ENCODE measurements at places on chromosomes 2 and 18.
A peak's percentile ranks its signal among the peaks of the same experiment; 100 is the strongest.

DNA sequence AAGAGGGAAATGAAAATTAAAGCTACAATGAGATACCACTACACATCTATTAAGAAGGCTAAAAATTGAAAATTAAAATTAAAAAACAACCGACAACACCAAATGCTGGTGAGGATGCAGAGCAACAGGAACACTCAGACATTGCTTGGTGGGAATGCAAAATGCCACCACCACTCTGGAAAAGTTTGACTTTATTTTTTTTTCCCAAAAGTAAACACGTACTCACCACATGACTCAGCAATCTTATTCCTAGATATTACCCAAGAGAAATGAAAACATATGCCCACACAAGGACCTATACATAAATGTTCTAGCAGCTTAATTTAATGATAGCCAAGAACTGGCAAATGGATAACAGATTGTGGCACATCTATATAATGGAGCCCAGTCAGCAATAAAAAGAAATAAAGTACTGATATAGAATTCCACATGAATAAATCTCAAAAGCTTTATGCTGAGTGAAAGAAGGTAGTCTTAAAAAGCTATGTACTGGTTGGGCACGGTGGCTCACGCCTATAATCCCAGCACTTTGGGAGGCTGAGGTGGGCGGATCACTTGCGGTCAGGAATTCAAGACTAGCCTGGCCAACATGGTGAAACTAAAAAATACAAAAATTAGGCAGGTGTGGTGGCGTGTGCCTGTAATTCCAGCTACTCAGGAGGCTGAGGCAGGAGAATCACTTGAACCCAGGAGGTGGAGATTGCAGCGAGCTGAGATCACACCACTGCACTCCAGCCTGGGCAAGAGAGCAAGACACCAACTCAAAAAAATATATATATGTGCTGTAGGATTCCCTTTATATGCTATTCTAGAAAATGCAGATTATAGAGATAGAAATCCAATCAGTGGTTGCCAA, 4.2 kb upstream of the PROC start:
- H3K27ac ChIP-seq: no peak overlapping the region
- H3K36me3 ChIP-seq: no peaks in the 10 kb centered on the region
- peak; percentile 44 for DNase-seq
- H3K27me3 ChIP-seq: peaks cover 4% of the 10 kb centered on the region
- no peak overlapping the region for H3K4me3 ChIP-seq

- no peak overlapping the region for H3K4me3 ChIP-seq
- no peak overlapping the region for H3K27ac ChIP-seq
- H3K36me3 ChIP-seq: no peaks in the 10 kb centered on the region
- no peaks in the 10 kb centered on the region for H3K27me3 ChIP-seq
Measured at GRCh38 chr2:19649785-19650380, 251.9 kb downstream of the TTC32 start.

- peaks cover under 1% of the 10 kb centered on the region for H3K36me3 ChIP-seq
- no peaks in the 10 kb centered on the region for H3K27me3 ChIP-seq
- no peak overlapping the region for H3K27ac ChIP-seq
- DNase-seq: no peak
Measured at GRCh38 chr2:43387092-43388062, 161.0 kb upstream of the ZFP36L2 start.

GRCh38 chr2:1593371-1594122, 150.8 kb downstream of the PXDN start:
- no peaks in the 10 kb centered on the region for H3K36me3 ChIP-seq
- H3K27me3 ChIP-seq: peaks cover 2% of the 10 kb centered on the region
- no peak for DNase-seq

DNA sequence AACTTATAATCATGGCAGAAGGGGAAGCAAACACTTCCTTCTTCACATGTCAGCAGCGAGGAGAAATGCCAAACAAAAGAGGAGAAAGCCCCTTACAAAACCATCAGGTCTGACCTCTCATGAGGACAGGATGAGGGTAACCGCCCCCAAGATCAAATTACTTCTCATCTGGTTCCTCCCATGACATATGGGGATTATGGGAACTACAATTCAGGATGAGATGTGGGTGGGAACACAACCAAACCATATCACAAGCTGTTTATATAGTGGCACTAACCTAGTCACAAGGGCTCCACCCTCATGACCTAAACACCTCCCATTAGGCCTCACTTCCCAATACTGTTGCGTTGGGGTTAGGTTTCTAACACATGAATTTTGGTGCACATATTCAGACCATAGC, 110.0 kb downstream of the OSBPL6 start:
- no peaks in the 10 kb centered on the region for H3K27me3 ChIP-seq
- H3K27ac ChIP-seq: no peak overlapping the region
- H3K4me3 ChIP-seq: no peak overlapping the region
- H3K36me3 ChIP-seq: no peaks in the 10 kb centered on the region

- peaks cover 80% of the 10 kb centered on the region for H3K4me1 ChIP-seq
- H3K27ac ChIP-seq: no peak overlapping the region
- no peak for DNase-seq
- no peaks in the 10 kb centered on the region for H3K36me3 ChIP-seq
- H3K4me3 ChIP-seq: no peak overlapping the region
Measured at GRCh38 chr2:42960842-42961180, 168.4 kb upstream of the HAAO start.

GRCh38 chr2:239389414-239390329, 11.1 kb downstream of the HDAC4 start:
- no peak overlapping the region for H3K27ac ChIP-seq
- H3K4me3 ChIP-seq: no peak overlapping the region
- H3K4me1 ChIP-seq: no peaks in the 10 kb centered on the region
- H3K27me3 ChIP-seq: no peaks in the 10 kb centered on the region
- H3K36me3 ChIP-seq: peaks cover 29% of the 10 kb centered on the region

DNA sequence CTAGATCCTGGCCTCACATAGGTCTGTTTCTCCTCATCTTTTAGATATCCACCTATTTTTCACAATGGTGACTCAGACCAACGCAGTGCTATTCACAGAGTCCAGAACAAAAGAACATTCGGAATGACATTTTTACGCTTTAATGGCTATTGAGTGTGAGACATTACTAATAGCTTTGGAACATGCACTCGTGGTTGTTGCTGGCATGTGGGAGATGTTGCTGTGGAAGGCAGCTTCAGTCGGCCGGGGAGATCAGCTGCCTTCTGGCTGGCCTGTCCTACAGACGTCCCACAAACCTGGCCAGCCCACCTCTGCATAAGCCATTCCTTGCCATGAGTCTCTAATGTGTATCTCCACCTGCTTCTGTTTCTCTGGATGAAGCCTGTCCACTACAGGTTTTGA, 3.4 kb downstream of the MBP start:
- peaks cover 74% of the 10 kb centered on the region for H3K4me1 ChIP-seq
- H3K27ac ChIP-seq: peak overlapping the region; percentile 99
- no peaks in the 10 kb centered on the region for H3K27me3 ChIP-seq
- no peak overlapping the region for H3K4me3 ChIP-seq
- no peak for DNase-seq

DNA sequence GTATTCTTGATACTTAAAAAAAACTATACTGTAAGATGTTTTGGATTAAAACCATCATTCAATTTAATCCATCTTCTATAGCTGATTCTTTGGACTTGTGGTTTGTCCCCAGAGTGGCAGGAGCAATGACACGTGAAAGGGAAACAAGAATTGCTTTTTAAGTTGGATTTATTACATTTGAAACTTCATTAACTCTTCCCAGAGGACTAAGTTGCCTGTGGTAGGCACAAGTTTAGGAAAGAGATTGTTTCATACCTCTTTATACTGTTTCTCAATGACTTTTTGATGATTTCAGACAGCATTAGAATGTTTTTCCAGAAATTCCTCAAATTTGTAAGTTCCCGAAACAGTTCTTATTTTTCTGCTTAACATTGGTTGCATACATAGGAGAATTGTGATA, 41.3 kb downstream of the ACVR2A start:
- no peak for DNase-seq
- H3K4me1 ChIP-seq: no peaks in the 10 kb centered on the region
- H3K27me3 ChIP-seq: no peaks in the 10 kb centered on the region
- H3K36me3 ChIP-seq: no peaks in the 10 kb centered on the region
- H3K4me3 ChIP-seq: no peak overlapping the region

DNA sequence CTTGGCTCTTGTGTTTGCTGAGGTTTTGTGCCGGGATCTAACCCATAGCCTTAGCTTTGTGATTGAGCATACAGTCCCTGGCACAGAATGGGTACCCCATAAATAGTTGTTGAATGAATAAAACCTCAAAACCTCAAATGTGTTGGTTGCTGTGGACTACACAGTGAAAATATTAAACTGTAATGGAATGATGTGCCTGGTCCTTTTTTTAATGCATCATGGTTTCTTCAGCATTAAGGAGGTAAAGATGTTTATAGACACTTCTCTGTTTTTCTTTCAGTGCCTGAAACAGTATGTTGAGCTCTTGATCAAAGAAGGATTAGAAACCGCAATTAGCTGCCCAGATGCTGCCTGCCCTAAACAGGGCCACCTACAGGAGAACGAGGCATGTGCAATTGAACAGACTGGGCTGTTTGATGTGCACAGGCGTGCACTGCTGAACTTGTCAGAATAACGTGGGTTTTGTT, 97.0 kb downstream of the RNF144A start:
- DNase-seq: peak; percentile 45
- H3K4me1 ChIP-seq: peaks cover 18% of the 10 kb centered on the region
- no peak overlapping the region for H3K27ac ChIP-seq
- no peaks in the 10 kb centered on the region for H3K27me3 ChIP-seq

DNA sequence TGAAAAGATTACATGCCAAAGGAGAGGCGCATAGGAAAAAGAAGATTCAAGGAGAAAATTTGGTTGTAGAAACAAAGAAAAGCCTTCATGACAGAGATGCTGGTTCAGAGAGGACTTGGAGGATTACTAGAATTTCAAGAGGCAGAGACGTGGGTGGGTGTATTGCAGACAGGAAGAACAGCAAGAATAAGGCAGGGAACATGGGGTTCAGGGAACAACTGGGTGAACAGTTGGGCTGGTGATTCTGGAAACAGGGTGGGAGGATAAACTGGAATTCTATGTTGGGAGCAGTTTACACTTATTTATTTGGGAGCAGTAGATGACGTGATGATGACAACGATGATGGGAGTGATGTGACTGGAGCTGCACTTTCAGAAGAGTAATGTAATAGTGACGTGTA, 18.4 kb upstream of the GMCL1 start:
- H3K4me3 ChIP-seq: no peak overlapping the region
- no peaks in the 10 kb centered on the region for H3K27me3 ChIP-seq
- H3K4me1 ChIP-seq: no peaks in the 10 kb centered on the region
- H3K36me3 ChIP-seq: peaks cover 94% of the 10 kb centered on the region

- DNase-seq: no peak
- H3K27me3 ChIP-seq: no peaks in the 10 kb centered on the region
- no peak overlapping the region for H3K4me3 ChIP-seq
- no peaks in the 10 kb centered on the region for H3K36me3 ChIP-seq
- H3K27ac ChIP-seq: no peak overlapping the region
Measured at GRCh38 chr2:236754271-236754944, 184.8 kb downstream of the ACKR3 start.

- peak; percentile 39 for DNase-seq
- peaks cover 4% of the 10 kb centered on the region for H3K36me3 ChIP-seq
- H3K27ac ChIP-seq: no peak overlapping the region
- no peaks in the 10 kb centered on the region for H3K27me3 ChIP-seq
Measured at GRCh38 chr2:135948642-135949355, 36.6 kb downstream of the DARS1 start.

DNA sequence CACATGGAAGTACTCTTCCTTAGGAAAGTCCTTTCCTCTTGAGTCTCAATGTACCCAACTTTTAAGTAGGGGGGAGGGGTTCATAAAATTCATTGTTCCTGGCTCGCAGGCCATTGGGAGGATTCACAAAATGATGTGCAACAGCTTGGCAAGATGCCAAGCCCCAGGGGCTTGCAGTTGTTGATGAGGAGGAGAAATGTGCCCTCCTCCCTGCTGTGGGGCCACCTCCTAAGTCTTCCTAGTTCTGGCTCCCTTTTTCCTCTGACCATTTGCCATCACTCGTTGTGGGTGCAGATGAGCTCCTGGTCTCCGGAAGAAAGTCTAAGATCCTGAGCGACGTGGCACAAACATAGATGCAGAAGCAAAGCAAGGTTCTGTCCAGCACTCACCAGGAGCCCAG, 435.4 kb downstream of the EIPR1 start:
- no peak for DNase-seq
- no peak overlapping the region for H3K4me3 ChIP-seq
- H3K36me3 ChIP-seq: no peaks in the 10 kb centered on the region
- H3K27ac ChIP-seq: no peak overlapping the region
- no peaks in the 10 kb centered on the region for H3K4me1 ChIP-seq
- H3K27me3 ChIP-seq: no peaks in the 10 kb centered on the region

- no peaks in the 10 kb centered on the region for H3K27me3 ChIP-seq
- no peak overlapping the region for H3K27ac ChIP-seq
- H3K36me3 ChIP-seq: no peaks in the 10 kb centered on the region
- no peaks in the 10 kb centered on the region for H3K4me1 ChIP-seq
Measured at GRCh38 chr18:57951999-57952774, 91.8 kb upstream of the NEDD4L start.

GRCh38 chr2:63765117-63765516, 76.6 kb upstream of the UGP2 start:
- no peak overlapping the region for H3K4me3 ChIP-seq
- no peaks in the 10 kb centered on the region for H3K27me3 ChIP-seq
- no peaks in the 10 kb centered on the region for H3K4me1 ChIP-seq
- no peaks in the 10 kb centered on the region for H3K36me3 ChIP-seq
- DNase-seq: no peak

GRCh38 chr18:22778996-22779395, 154.1 kb upstream of the RBBP8 start:
- no peaks in the 10 kb centered on the region for H3K27me3 ChIP-seq
- H3K36me3 ChIP-seq: no peaks in the 10 kb centered on the region
- H3K4me1 ChIP-seq: no peaks in the 10 kb centered on the region
- no peak overlapping the region for H3K4me3 ChIP-seq
- H3K27ac ChIP-seq: no peak overlapping the region

- no peak for DNase-seq
- no peak overlapping the region for H3K4me3 ChIP-seq
- H3K4me1 ChIP-seq: peaks cover 40% of the 10 kb centered on the region
- H3K36me3 ChIP-seq: no peaks in the 10 kb centered on the region
- H3K27ac ChIP-seq: no peak overlapping the region
- H3K27me3 ChIP-seq: no peaks in the 10 kb centered on the region
Measured at GRCh38 chr2:152415231-152415642, 80.3 kb downstream of the FMNL2 start.

All from CD14-positive monocyte (primary cell).